ENCODE measurements at places on chromosomes 6 and 20. TPM values are rescaled to one million over a fixed set of nuclear protein-coding genes. Genes with fewer than 3 reads are reported as not detected.
A peak's percentile ranks its signal among the peaks of the same experiment; 100 is the strongest.

DNA sequence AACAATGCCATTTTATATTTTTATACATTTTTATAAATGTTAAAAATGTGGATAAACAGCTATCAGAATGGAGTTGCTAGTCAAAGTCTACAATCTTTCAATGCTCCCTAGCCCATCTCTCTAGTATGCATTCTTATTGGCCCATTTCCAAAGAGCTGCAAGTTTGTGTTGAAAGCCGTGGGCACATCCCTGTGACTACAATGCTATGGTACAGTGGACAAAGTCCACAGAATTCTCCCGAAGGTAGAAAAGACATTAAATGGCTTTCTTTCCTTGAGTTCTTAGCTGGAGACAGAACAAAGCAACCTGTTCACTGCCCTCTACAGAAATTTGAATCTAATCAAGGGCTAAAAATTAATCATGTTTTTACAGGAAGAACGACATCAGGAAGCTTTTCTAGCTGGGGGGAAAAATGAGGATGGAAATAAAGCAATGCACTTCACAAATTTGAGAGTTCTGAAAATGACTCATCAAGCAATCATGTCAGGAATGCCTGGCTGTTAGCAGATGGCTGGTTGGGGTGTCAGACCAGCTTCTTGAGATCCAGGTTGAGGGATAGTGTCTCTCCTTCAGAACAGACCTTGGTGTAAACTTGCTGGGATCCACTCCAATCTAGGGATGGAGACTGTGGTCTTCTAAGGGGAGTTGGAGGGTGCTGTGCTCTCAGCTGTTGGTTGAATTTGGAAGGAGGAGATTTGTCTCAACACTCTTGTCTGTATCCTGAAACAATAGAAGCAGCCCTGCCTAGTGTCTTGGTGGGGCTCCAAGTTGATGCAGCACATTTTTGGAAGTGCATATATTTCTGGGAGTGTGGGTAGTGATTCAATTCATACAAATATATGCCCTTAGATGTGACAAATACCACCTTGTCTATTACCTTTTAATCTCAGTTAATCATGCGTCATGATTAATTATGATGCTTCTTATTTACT lies 143.4 kb upstream of the PHACTR1 start:
- DNase-seq = no peak

DNA sequence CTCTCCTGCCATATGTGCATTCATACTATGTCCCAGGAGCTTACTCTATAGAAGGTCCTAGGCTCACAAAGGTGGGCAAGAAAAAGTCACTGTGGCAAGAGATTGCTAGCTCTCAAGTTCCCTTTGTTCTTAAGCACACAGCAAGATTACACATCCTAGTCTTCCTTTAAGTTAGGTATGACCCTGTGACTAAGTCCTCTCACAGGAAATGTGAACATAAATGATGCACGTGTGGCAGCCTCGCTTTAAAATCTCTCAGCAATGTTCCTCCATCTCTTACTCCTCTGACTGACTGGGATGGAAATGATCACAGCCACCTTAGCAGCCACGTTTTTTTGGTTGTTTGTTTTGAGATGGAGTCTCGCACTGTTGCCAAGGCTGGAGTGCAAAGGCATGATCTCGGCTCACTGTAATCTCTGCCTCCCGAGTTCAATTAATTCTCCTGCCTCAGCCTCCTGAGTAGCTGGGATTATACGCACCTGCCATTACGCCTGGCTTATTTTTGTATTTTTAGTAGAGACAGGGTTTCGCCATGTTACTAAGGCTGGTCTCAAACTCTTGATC lies 35.7 kb upstream of the HAO1 start:
- DNase-seq = no peak

- DNase-seq = no peak
Measured at GRCh38 chr6:31243508-31243907, 28.4 kb downstream of the HLA-C start.

GRCh38 chr20:54456961-54457360 lies 18.4 kb upstream of the DOK5 start:
- no peak for DNase-seq

The PRDM13 gene
- not detected for total RNA-seq

The CTCFL gene
- not detected for total RNA-seq

DNA sequence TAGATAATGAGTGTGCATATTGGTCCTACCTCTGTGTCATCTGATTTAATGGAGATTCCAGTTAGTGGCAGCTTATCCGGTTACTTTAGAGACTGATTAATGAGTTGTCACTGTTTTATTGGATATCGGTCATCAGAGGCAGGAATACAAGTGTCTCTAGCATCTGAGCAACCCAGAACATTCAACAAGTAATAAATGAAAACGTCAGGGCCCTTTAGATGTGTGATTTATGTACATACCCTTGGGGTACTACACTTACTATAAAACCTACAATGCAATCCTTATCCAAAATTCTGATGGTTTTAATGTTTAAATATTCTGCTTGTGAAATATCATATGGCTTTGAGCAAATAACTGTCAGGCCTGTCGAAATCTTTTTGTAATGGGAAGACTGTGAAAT lies 1117.9 kb upstream of the FLRT3 start:
- DNase-seq = no peak

- DNase-seq = no peak
Measured at GRCh38 chr6:167336844-167337630, 12.2 kb downstream of the TTLL2 start.

The GGTLC1 gene
- total RNA-seq = not detected

The RIOK1 gene
- total RNA-seq = 48.4 TPM

DNA sequence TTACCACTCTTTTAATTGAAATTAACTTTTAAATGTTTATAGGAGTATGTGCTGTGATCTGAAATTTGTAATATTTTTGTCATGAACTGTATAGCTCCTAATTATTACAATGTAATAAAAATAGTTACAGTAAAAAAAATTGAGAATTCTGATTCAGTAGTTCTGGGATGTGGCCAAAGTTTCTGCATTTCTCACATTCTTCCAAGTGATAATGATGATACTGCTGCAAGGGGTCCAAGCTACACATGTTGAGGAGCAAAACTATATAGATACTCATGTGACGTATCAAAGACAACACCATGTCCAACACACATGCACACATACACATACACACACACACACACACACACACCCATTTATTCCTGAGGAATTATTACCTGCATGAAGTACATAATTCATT lies 71.0 kb upstream of the FAM83B start:
- DNase-seq = no peak

GRCh38 chr20:48267860-48268633 lies 482.8 kb upstream of the SULF2 start:
- no peak for DNase-seq

DNA sequence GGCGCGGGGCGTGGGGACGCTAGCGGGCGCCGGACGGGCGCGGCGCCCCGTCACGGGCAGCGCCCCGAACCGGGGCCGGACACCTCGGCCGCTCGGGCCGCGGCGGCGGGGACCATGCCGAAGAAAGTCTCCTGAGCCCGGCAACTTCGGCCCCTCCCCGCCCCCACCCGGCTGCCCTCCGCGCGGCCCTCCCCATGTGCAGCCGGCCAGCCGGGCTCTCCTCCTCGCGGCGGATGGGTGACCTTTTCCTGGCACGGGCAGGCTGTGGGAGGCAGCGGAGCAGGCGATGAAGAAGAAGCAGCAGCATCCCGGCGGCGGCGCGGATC lies 278 bp downstream of the UST start:
- peak; percentile 34 for DNase-seq

The MLN gene
- not detected for total RNA-seq

DNA sequence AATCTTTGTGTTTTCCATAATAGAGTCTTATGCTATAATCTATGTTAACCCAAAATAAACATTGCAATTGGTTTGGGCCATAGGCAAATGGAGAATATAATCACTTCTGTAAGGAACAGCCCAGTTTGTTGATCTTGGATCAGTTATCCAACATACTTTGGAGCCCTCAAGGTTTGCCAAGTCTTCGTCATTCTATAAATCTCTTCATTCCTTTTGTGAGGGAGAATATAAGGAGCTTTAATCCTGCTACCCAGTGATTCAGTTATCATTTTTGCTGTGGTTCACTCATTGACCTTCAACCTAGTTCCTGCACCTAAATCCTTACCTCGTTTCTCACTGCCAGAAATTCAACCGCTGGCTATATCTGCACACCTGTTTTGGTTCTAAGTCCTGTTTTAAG lies 500.3 kb upstream of the PTCHD4 start:
- no peak for DNase-seq

DNA sequence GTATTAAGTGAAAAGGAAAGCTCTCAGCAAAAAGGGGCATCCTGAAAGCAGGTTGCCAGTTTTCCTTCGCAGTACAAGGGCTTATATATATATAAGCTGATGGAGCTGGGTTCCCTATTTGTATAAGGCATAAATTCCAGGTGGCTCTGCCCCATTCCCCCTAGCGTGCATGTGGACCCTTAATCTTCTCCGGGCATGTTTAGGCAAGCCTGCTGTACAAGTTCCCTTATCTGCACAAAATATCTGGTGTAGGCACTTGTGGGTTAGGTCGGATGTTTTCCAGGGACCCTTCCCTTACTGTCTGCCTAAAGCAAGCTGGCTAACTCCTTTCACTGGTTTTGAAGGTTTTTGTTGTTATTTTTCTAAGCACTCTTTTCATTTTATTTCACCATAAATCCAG lies 140.7 kb downstream of the FUT9 start:
- no peak for DNase-seq

The GPX5 gene
- total RNA-seq = not detected

GRCh38 chr6:153129873-153130514 lies 1.1 kb downstream of the RGS17 start:
- no peak for DNase-seq

The MED23 gene
- 63.8 TPM for total RNA-seq

The BPIFA1 gene
- not detected for total RNA-seq

The MACROD2 gene
- 0.19 TPM for total RNA-seq

The C20orf204 gene
- total RNA-seq = 5.3 TPM

The KIF13A gene
- total RNA-seq = 26.4 TPM

The ZSCAN31 gene
- 0.65 TPM for total RNA-seq

The TUBB2B gene
- not detected for total RNA-seq

GRCh38 chr20:48191200-48191599 lies 405.9 kb upstream of the SULF2 start:
- DNase-seq = no peak

- DNase-seq = peak; percentile 82
Measured at GRCh38 chr20:4956200-4956810, 45.0 kb downstream of the SLC23A2 start.

The TAGAP gene
- total RNA-seq = 178 TPM

DNA sequence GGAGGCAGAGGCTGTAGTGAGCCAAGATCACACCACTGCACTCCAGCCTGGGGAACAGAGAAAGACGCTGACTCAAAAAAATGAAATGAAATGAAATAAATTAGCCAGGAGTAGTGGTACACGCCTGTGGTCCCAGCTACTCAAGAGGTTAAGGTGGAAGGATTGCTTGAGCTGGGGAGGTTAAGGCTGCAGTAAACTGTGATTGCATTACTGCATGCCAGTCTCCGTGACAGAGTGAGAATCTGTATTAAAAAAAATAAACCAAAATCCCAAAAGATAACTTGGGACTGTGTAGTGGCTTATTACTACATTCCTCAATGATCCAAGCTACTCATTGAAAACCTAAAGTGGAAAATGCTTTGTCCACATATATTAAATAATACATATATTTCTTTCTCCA lies 87.0 kb downstream of the SGK1 start:
- DNase-seq = no peak

DNA sequence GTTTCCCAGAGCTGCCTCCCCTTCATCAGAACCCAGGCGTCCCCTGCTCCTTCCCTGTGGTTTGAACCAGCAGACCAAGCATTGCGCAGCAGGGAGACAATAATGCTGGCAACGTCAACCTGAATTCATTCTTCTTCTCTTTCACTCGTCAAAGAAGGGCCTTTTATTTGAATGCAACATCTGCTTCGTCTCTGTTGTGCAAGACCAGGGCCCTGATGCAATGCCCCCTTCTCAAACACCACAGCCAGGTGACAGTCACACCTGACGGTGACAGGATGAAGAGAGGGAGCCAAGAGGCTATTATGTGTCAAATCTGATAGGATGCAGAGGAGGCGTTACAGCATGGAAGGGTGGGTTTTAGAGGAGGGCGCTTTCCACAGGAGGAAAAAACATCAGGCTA lies 8.0 kb downstream of the INSM1 start:
- DNase-seq = no peak
